Activated CD8-positive, alpha-beta T cell treated with anti-CD3 and anti-CD28 coated beads for 36 hours (primary cell): ENCODE measurements at places on chromosomes 12 and 14. TPM values are rescaled to one million over a fixed set of nuclear protein-coding genes. Genes with fewer than 3 reads are reported as not detected.

DNA sequence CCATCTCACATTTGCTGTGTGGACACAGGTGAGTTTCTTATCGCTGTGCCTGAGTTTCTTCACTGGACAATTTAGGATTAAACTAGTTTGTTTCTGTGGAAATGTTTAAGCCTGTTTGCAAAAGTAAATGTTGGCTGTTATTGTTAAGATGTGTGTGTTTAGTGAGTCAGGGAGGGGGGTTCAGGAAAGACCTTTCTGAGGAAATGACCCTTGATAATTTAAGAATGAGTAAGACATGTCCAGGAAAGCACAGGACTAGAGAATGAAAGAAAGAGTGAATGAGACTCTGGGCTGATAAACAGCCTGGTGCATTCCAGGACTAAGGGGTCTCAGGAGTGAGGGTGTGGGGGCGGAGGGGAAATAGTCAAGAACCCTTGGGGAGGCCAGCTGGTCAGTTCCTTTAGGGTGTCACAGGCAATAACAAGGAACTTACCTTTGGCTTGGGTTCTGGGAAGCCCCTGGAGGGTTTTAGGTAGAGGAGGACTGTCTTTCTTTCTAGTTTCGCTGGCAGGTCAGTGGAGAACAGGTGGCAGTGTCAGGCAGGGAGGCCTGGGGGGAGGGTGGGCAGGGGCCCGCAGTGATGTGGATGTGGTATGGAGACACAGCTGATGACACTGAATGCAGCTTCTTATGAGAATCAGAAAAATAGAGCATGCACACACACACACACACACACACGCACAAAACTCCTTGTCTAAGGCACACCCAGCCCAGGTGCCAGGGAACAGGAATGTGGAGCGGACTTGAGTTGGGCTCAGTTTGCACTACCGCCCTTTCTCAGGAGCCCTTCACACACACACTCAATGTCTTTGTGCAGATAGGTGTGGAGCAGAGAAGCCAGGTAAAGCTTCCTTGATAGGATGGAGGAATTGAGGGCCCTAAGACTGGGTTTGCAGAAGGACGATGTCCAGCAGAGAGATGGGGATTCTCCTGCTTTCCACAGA is 1005.5 kb downstream of the VRK1 start:
- no peak overlapping the region for H3K27ac ChIP-seq
- no peaks in the 10 kb centered on the region for H3K36me3 ChIP-seq

The DHH gene
- total RNA-seq = 0.14 TPM

The PIP4K2C gene
- total RNA-seq = 10.7 TPM

DNA sequence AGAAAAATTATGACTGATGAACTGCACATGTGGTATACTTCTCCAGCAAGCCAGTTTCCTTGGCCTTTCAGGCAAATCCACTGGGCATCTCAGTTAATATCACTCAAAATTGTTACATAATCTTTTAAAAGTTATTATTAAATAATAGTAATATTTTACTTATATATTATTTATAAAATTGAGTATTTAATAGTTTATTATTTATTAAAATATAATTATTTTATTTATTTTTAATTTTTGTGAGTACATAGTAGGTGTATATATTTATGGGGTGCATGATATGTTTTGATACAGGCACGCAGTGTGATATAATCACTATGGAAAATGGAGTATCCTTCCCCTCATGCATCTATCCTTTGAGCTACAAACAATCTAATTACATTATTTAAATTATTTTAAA is 384.1 kb upstream of the LRFN5 start:
- H3K36me3 ChIP-seq = no peaks in the 10 kb centered on the region
- no peaks in the 10 kb centered on the region for H3K4me1 ChIP-seq
- H3K27ac ChIP-seq = no peak overlapping the region
- no peak for DNase-seq

The CYP46A1 gene
- total RNA-seq = 0.20 TPM

- peak; percentile 52 for DNase-seq
- no peaks in the 10 kb centered on the region for H3K36me3 ChIP-seq
- no peak overlapping the region for H3K4me3 ChIP-seq
These were observed 922.7 kb downstream of the VRK1 start for GRCh38 chr14:97719931-97720330.

DNA sequence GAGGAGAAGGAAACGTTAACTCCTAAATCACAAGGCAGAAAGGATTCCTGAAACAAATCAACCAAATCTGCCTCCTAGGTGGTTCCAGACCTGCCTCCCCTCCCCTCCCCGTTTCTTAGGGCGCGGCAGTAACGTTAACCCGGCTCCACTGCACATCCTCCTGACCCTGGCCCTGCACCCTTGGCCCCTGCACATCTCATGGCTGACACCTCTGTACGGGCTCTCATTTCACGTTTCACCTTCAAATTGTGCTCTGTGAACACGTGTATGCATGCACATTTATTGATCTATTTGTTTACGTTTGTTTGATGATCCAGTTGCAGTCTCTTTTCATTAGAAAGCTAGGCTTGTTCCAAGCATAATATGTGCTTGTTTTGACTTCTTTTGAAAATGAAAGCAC is 358.1 kb downstream of the ADGRD1 start:
- H3K27ac ChIP-seq = no peak overlapping the region
- no peak for DNase-seq
- H3K4me1 ChIP-seq = peaks cover 8% of the 10 kb centered on the region

The CLEC1A gene
- not detected for total RNA-seq

- no peak overlapping the region for H3K27ac ChIP-seq
- H3K36me3 ChIP-seq = no peaks in the 10 kb centered on the region
- no peak overlapping the region for H3K4me3 ChIP-seq
- H3K27me3 ChIP-seq = peaks cover 3% of the 10 kb centered on the region
These were observed 68.2 kb upstream of the IGF1 start for GRCh38 chr12:102548543-102548942.

- H3K36me3 ChIP-seq = no peaks in the 10 kb centered on the region
- DNase-seq = no peak
- no peaks in the 10 kb centered on the region for H3K4me1 ChIP-seq
- no peak overlapping the region for H3K27ac ChIP-seq
- H3K27me3 ChIP-seq = peaks cover 11% of the 10 kb centered on the region
These were observed 96.6 kb downstream of the SPTSSA start for GRCh38 chr14:34365309-34365915.

The SCN8A gene
- total RNA-seq = 0.78 TPM

DNA sequence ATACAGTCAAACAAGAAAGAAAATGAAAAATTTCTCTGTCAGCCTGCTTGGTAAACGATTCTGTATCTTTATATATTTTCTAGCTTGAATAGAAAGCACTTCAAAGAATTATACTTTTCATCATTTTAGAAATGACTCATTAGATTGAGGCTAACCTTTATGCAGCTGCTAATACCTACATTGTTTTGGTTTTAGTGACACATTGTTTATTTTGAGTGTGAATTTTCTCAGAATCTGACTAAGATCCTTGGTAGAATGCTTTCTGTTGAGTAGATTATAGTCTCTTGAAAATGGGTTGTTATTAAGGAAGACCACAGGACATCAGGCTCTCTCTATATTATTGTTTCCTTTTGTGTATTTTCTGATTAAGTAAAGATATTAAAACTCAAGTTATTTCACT is at the start of gene PMCH:
Gene PMCH, minus strand, starts transcription at position 45 of the 400 bp plus-strand sequence. CDS start 63 bp downstream, outside the sequence.
- peak within 1 kb of the TSS; percentile 61 for H3K27ac ChIP-seq
- peaks cover 15% of the 10 kb centered on the region for H3K4me1 ChIP-seq
- H3K27me3 ChIP-seq = no peaks in the 10 kb centered on the region

The ASIC1 gene
- 17.3 TPM for total RNA-seq

The INSM2 gene
- not detected for total RNA-seq

- peak overlapping the region; percentile 2 for H3K4me3 ChIP-seq
- DNase-seq = peak; percentile 34
- peak overlapping the region; percentile 72 for H3K27ac ChIP-seq
- H3K4me1 ChIP-seq = peaks cover 58% of the 10 kb centered on the region
- no peaks in the 10 kb centered on the region for H3K27me3 ChIP-seq
These were observed 4.3 kb upstream of the NIN start for GRCh38 chr14:50835280-50835679.

The SCNN1A gene
- 2.3 TPM for total RNA-seq

DNA sequence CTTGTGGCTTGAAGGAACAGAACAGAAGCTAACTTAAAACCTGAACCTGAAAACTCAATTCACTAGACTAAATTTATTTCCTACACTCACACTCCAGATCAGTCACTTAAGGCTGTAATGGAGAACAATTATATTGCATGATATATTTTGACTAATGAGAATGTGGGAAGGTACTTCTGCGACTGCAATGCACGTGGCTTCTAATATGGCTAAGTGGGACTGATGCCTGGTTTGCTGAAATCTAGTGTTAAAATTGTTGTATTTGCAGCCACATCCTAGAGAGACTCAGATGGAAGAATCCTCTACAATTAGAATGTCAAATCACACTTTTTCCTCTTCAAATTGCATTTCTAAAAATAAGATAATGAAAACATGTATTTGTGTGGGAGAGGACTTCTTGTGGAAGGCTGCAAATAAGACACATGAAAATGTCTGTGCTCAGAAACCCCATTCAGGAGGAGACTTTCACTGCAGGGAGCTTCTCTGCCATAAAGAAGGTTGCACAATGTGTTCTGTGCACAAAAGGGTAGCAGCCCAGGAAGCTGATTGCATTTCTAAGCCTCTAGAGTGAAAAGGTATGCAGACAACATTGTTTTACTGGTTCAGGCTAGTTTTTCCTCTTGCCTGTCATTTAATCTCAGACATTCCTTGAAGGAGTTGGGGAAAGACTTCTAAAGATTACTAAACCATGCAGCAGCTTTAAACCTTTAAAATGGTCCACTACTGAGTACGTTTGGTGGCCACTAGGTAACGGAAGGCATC is 224.3 kb downstream of the NEDD1 start:
- peaks cover 5% of the 10 kb centered on the region for H3K27me3 ChIP-seq
- H3K4me1 ChIP-seq = no peaks in the 10 kb centered on the region
- DNase-seq = no peak
- no peak overlapping the region for H3K27ac ChIP-seq

DNA sequence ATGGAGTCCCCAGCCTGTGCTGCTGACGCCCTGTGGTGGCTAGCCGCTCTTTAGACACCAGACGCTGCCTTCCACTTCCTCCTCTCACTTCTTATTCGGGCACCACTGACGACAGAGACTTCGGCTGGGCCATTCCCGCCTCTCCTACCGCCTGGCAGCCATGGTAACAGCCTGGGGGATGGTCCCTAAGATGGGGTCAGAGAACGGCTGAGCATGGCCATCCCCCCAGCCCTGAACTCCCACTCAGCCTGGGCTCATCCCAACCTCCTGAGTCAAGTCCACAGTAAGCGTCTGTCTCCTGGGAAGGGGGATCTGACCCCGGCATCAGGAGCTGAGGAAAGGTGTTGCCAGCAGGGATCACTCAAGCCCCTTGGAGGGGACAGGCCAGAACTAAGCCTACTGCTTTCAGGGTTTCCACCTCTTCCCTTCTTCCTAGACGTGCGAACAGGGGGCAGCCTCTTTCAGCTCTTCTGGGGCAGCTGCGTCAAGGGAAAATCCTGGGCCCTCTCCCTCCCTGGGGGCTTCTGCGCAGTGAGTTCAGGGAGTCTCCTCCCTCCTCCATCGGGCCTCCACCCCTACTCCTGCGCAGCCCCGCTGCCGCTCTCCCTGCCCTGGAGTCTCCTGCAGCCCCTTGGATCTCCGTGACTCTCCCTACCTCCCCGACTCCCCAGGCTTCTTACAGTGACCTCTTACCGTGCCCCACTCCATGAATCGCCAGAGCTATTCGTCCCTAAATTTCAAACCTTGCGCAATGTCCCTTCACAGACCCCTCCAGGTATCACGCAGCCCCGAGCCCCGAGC is 643 bp upstream of the TAMALIN start:
- H3K27me3 ChIP-seq = peaks cover 9% of the 10 kb centered on the region
- H3K4me3 ChIP-seq = peak overlapping the region; percentile 81
- H3K36me3 ChIP-seq = peaks cover 6% of the 10 kb centered on the region
- DNase-seq = no peak
- peaks cover 15% of the 10 kb centered on the region for H3K4me1 ChIP-seq
- peak overlapping the region; percentile 76 for H3K27ac ChIP-seq

- H3K4me1 ChIP-seq = no peaks in the 10 kb centered on the region
- no peak for DNase-seq
- no peaks in the 10 kb centered on the region for H3K27me3 ChIP-seq
- H3K4me3 ChIP-seq = no peak overlapping the region
- no peak overlapping the region for H3K27ac ChIP-seq
- no peaks in the 10 kb centered on the region for H3K36me3 ChIP-seq
These were observed 193.6 kb upstream of the GARIN6 start for GRCh38 chr12:99453836-99454538.

The ARG2 gene
- 9.9 TPM for total RNA-seq

DNA sequence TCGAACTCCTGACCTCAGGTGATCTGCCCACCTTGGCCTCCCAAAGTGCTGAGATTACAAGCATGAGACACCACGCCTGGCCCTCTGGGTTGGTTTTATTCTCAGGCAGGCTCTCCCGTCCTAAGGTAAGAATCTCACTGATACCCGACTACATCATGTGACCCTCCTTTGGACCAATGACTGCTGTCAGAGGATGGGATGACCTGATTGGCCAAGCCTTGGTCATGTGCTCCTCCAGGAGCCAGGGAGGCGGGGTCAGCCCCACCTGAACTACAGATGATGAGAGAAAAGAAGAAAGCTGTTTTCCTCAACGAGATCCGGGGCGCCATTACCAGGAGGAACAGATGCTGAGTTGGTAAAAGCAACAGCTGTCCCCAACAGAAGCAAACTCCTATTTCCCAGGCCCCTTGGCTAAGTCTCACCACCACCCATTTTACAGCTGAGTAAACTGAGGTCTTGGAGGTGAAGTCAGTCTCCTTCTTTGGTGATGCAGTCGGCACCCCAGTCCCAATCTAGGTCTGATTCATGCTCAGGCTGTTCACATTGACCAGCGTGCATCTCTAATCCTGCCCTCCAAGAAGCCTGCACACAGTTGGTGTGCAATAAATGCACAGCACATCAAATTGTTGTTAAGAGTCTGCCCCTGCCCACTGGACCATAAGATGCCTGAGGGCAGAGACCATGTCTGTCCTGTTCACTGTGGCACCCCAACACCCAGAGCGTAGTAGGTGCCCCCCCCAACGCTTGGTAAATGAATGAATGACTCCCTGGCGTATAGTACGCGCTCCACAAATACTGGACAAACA is 118.8 kb downstream of the SCARB1 start:
- H3K27me3 ChIP-seq = peaks cover 5% of the 10 kb centered on the region
- peak; percentile 32 for DNase-seq
- H3K4me1 ChIP-seq = peaks cover 27% of the 10 kb centered on the region
- H3K27ac ChIP-seq = no peak overlapping the region

The MFAP5 gene
- total RNA-seq = not detected

DNA sequence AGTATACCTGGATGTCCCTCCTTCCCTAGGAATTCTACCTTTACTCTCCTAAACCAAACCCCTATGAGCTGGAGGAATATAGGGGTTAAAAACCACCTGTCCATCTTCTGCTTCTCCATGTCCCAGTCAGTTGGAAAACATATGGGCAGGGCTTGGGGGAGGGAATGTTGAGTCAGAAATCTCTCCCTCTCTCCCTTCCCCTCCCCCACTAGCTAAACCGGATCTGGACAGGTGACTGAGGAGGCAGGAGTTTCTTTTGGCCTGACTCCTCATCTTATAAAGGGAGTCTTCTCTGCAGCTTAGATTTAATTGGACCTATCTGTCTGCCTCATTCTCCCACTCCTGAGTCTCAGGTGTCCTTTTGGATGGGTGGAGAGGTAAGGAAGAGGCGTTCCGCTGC is 6.1 kb downstream of the ERBB3 start:
- no peak for DNase-seq
- peaks cover under 1% of the 10 kb centered on the region for H3K4me1 ChIP-seq
- H3K27me3 ChIP-seq = peaks cover 5% of the 10 kb centered on the region
- no peak overlapping the region for H3K4me3 ChIP-seq
- no peak overlapping the region for H3K27ac ChIP-seq

GRCh38 chr12:23236066-23236780 is 611.3 kb downstream of the ETNK1 start:
- no peaks in the 10 kb centered on the region for H3K36me3 ChIP-seq
- H3K4me3 ChIP-seq = no peak overlapping the region
- DNase-seq = no peak
